ENCODE measurements at places on chromosomes 11 and 22.

- DNase-seq = no peak
Observed at GRCh38 chr11:69705351-69705811, 1.6 kb upstream of the FGF19 start.

DNA sequence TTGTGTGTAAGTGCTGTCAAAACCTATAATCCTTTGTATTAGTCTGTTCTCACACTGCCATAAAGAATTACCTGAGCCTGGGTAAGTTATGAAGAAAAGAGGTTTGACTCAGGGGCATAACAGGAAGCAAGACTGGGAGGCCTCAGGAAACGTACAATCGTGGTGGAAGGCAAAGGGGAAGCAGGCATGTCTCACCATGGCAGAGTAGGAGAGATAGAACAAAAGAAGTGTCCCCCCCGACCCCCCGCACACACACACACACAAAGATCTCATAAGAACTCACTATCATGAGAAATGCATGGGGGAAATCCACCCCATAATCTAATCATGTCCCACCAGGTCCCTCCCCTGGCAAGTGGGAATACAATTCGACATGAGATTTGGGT lies 2.3 kb upstream of the USP28 start:
- peak; percentile 22 for DNase-seq

GRCh38 chr11:27716835-27717234 lies 16.6 kb upstream of the BDNF start:
- DNase-seq = no peak

GRCh38 chr11:71311928-71312510 lies 59.6 kb upstream of the SHANK2 start:
- DNase-seq = no peak
